Effector memory CD4-positive, alpha-beta T cell (primary cell): ENCODE measurements at places on chromosomes 11 and 22.

DNA sequence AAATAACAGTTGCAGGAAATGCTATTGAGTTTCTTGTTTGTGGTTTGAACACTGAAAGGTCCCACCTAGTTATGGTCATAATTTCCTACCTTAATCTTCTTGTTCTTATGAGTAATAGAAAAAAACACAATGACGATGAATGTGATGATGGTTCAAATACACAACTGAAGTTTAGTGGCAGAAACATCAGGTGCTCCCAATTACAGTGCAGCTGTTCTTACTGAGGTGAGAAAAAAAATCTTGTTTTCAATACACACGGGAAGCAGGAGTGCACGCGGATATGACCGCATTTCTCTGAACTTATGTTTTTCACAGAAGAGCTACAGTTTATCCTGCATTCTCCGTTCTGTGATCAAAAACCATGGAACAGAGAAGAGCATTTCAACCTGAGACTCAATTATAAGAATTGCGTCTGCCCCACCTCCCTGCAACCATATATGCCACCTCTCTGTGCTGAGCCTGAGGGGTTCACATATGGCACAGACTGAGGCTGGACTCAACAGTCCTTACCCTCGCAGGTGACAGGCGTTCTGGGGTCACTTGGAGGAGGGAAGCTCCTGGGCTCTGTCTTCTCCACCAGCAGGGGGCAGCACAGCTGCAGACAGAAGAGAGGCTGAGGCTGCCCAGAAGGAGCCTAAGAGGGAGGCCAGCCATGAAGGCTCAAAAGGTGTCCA is 99.7 kb upstream of the IGLL5 start:
- H3K27ac ChIP-seq = no peak overlapping the region
- no peak overlapping the region for H3K4me3 ChIP-seq
- peaks cover 43% of the 10 kb centered on the region for H3K4me1 ChIP-seq
- no peaks in the 10 kb centered on the region for H3K36me3 ChIP-seq
- peak; percentile 56 for DNase-seq

DNA sequence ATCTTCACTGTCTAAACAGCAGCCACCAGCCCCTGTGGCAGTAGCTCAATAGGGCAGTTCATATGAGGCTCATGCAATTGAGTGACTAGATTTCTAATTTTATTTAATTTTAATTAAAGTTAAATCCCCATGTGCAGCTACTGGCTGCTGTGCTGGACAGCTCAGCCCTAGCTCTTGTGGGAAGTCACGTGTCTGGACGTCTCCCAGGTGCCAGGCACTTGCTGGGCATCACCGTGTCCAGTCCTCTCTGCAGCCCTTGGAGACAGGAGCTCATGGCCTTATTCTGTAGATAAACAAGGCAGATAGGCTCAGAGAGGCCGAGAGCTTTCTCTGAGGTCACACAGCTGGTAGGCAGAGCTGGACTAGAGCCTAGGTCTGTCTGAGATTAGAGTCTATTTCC is 95.0 kb downstream of the ARHGAP8 start:
- no peaks in the 10 kb centered on the region for H3K27me3 ChIP-seq
- no peak overlapping the region for H3K27ac ChIP-seq
- no peaks in the 10 kb centered on the region for H3K4me1 ChIP-seq
- H3K4me3 ChIP-seq = no peak overlapping the region

GRCh38 chr11:31477528-31478222 is 31.7 kb downstream of the IMMP1L start:
- no peak overlapping the region for H3K4me3 ChIP-seq
- H3K4me1 ChIP-seq = no peaks in the 10 kb centered on the region
- no peak for DNase-seq
- no peak overlapping the region for H3K27ac ChIP-seq
- H3K27me3 ChIP-seq = no peaks in the 10 kb centered on the region

DNA sequence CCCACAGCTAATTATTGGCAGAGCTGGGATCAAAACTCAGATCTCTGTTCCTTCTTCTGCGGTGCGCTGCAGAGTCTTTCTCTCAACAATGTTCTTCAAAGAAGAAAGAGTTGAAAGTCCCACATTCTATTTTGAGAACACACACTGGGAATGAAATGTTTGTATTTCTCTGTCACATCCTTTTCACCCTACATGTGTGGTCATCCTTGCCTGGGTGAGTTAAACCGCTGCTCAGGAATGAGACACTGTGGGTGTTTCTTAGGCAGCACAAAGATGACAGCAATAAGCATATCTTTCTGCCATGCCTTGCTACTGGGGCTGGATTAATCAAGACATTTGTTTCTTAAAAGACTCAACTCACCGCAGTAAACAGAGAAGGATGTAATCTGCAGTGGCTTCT is 222.6 kb downstream of the LARGE1 start:
- no peaks in the 10 kb centered on the region for H3K4me1 ChIP-seq
- H3K27me3 ChIP-seq = no peaks in the 10 kb centered on the region
- DNase-seq = no peak
- H3K4me3 ChIP-seq = no peak overlapping the region

GRCh38 chr11:66570079-66570849 is 1.9 kb upstream of the CTSF start:
- H3K4me3 ChIP-seq = no peak overlapping the region
- H3K36me3 ChIP-seq = no peaks in the 10 kb centered on the region
- no peak for DNase-seq

GRCh38 chr11:44116234-44116830 is 20.9 kb downstream of the EXT2 start:
- H3K27me3 ChIP-seq = no peaks in the 10 kb centered on the region
- no peak for DNase-seq
- H3K36me3 ChIP-seq = peaks cover 37% of the 10 kb centered on the region
- no peaks in the 10 kb centered on the region for H3K4me1 ChIP-seq

DNA sequence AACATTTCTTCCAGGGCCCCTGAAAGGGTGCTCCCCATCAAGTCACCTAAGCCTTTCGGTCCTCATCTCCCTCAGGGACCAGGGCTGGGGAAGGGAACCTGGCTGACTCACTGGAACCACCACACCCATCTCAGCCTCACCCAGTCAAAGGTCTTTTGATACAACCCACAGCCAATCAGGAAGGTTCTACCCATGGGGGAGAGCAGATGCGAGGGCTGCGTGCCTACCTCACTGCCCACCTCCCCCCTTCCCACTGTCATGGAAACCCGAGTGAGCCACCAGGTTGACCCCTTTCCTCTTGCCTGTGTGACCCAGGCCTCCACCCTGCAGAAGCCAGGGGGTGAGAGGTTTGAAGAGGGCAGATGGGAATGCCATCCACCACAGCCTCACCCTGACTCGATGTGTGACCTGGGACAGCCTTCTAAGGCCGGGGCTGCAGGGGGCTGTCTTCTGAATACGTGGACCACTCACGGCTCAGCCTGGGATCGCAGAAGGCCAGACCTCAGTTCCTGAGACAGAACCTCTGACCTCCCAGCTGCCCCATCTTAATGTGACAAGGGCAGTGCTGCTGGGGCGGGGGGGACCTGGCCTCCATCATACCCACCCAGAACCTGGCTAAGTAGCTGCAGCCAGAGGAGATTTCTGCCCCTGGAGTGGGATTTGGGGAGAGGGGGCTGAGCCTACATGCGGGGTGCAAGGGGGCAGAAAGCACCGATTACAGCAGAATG is 2.7 kb downstream of the MDK start:
- H3K27me3 ChIP-seq = peaks cover 26% of the 10 kb centered on the region
- DNase-seq = no peak
- peaks cover 17% of the 10 kb centered on the region for H3K4me1 ChIP-seq
- no peak overlapping the region for H3K27ac ChIP-seq
- no peaks in the 10 kb centered on the region for H3K36me3 ChIP-seq

GRCh38 chr22:47535681-47536080 is 773.2 kb downstream of the TBC1D22A start:
- H3K27me3 ChIP-seq = no peaks in the 10 kb centered on the region
- H3K4me1 ChIP-seq = no peaks in the 10 kb centered on the region
- no peaks in the 10 kb centered on the region for H3K36me3 ChIP-seq
- no peak for DNase-seq
